ENCODE measurements at places on chromosomes 12 and 14.
A peak's percentile ranks its signal among the peaks of the same experiment; 100 is the strongest.

DNA sequence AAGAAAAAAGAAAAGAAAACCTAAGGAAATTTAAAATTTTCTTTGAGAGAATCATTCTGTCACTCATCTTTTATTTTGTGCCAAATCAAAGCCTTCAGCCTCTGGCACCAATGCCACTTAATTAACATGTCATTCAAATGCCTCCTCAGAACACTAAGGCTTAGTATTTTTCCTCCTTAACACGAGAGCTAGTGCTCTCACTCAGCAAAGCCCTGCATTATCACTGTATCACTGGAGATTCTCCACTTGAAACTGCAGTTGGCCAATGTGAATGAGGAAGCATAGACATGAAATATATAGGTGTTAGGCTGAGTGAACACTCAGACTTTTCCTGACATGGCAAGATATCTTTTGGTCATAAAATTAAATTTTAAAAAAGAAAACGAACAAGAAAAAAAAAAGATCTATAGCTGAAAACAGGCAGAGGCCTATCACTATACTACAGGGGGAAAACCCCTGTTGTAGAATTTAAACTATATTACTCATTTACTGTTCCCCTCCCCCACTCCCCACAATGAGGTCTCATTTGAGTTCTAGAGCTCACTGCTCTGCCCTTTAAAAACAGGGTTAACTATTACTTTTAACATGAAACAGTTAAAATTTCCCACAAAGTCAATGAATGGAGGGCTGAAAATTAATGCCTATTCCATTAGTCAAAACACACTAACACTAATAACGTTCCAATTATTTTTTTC lies 5.1 kb downstream of the MBIP start:
- DNase-seq = no peak

- no peak for DNase-seq
Observed at GRCh38 chr12:85695097-85695715, 141.0 kb downstream of the RASSF9 start.

DNA sequence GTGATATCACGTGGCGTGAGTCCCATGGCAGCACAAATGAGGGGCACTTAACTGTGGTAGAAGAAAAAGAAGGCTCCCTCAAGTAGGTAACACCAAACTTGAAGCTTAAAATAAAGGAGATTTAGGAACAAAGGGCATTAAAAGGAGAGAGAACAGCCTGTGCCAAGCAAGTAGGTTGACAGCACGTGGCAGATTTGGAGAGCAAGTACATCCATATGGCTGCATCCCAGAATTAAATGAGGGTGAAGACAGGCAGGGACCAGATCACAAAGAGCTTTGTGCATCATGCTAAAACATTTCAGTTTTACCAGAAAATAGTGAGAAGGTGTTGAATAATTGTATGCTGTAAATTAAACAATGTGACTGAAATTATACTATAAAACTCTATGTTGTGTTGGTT lies 32.8 kb downstream of the KCNMB4 start:
- DNase-seq = no peak

GRCh38 chr12:101763246-101763931 lies 24.1 kb upstream of the SYCP3 start:
- no peak for DNase-seq

GRCh38 chr14:34104489-34105397 lies 153.9 kb upstream of the EGLN3 start:
- DNase-seq = no peak

GRCh38 chr14:90693413-90693812 lies 122.8 kb downstream of the TTC7B start:
- DNase-seq = no peak

GRCh38 chr14:29320286-29320685 lies 553.7 kb downstream of the FOXG1 start:
- DNase-seq = no peak

DNA sequence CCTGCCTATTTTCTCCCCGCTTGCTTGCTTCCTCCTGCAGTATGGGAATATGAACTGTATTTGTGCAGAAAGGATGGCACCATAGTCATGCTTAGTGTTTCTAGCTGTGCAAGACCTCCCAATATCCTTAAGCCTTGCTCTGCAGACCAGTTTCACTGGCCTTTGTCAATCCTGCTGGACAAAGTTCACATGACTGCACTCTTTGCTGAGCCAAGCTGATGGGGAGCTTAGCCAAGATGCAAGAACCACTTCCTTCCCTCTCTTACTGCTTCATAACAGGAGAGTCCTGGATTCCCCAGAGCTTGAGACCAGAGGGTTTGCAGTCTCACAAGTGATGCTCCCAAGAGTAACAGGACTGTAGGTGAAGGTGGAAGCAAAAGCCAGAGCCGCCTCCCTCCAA lies 3.8 kb downstream of the ASIC1 start:
- DNase-seq = no peak

GRCh38 chr14:37695866-37696265 lies 100.4 kb downstream of the TTC6 start:
- no peak for DNase-seq

- no peak for DNase-seq
Observed at GRCh38 chr12:6929466-6930452, 2.0 kb downstream of the ATN1 start.

DNA sequence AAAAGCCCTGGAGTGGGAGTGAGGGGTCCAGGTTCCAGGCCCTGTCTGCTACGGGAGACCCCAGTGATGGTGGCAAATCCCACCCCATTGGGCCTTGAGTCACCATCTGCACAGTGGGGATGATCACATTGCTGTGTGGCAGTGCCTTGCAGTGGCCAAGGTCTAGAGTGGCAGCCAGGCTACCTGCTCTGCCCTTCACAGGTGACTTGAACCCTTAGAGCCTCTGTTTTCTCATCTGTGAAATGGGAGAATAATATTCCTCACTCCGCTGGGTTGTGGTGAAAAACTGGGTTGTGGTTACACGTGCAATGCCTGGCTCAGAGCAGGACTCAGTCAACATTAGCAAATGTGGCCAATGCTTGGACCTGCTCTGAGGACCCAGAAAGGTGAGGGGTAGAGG lies 58.2 kb downstream of the MVK start:
- no peak for DNase-seq

GRCh38 chr14:65035049-65035448 lies 48.4 kb downstream of the FNTB start:
- DNase-seq = no peak

DNA sequence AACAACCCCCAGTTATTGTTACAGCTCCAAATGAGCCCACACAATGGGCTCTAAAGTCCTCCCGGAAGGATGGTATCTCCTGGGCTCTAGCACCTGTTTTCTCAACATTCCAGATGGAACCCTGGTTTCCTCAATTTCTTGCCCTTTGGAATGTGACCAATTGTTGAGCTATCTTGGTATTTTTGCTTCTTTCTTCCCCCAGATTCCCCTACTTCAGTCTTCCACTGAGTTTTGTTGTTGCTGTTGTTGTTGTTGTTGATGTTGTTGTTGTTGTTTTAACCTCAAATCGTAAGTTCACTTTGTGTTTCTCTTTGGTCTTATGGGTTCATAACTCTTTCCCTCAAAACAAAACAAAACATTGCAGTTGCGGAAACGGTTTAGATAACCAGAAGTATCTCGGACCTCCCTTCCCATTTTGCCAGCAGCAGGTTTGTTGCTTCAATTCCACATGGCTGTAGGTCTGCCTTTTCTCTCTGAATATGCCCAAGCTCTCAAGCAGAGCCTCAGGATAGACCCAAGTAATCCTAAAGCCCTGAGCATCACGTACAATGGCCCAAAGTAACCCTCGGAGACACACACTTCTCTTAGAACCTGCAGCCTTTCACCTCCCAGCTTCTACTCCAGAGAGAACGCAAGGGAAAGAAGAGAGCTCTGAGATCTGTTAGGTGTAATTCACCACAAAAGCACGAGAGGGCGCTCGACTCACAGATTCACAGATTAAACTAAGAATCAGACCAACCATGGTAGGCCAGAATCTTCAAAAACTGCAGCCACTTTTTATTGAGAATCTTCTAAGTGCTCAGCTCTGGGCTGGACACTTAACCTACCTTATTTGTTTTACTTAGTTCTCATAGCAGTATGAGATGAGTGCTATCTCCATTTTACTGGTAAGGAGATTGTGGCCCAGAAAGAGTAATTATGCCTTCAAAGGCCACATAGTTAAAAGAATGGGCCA lies 1.0 kb upstream of the DDX23 start:
- peak; percentile 70 for DNase-seq

DNA sequence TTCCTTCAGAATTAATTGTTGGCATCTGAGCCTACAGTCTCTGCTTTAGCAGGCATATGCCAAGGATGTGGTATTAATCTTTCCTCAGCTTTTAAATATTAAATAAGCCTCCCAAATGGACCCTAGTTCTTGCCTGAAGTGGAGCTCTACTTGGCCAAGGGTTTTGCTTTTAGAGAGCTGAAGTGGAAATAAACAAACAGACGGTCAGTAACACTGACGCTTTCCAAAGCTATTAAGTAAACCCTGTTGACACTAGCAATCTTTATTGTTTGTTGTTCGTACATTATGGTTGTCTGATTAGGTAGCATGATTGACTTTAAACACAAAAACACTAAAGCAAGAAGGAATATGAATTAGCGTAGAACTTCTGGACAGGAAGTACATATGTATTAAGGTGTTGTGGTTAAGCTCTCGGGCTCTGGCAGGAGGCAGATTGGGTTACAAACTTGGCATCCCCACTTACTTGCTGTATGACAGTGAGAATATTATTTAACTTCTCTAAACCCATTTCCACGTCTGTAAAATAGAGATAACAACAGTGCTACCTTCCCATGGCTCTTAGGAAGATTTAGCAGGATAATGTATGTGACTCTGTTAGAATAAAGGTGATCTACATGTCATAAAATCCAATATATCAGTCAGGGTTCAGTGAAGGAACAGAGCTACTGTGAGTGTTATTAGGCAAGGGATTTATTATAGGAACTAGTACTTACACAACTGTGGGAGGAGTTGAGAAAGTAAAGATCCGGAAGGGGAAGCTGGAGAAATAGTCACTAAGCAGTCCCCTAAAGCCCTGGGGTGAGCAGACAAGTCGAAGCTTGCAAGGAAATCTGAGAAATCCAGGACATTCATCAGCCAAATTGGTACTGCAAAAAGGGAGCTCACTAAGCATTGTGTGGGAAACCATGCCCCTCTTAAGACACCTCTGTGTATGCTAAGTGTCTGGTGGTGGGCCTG lies 92.2 kb upstream of the ATF7IP start:
- no peak for DNase-seq

- no peak for DNase-seq
Observed at GRCh38 chr12:124861492-124861891, 2.2 kb downstream of the SCARB1 start.

DNA sequence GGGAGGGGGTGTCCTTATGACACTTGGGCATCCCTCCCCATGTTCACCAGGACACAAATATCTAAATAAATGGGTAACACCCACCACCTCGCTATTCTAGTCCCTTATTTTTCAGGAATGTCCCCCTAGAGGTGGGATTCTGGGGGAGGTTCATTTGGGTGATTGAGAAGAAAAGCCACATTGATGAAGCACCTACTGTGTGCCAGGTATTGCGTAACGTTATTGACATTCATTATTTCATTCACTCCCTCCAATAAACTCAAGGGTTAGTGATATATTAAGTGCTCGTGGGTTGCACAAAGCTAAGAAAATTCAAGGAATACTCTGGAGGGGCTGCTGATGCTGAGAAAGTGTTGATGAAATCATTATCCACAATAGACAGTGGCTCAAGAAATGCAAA lies 92.5 kb upstream of the NOS1 start:
- no peak for DNase-seq

DNA sequence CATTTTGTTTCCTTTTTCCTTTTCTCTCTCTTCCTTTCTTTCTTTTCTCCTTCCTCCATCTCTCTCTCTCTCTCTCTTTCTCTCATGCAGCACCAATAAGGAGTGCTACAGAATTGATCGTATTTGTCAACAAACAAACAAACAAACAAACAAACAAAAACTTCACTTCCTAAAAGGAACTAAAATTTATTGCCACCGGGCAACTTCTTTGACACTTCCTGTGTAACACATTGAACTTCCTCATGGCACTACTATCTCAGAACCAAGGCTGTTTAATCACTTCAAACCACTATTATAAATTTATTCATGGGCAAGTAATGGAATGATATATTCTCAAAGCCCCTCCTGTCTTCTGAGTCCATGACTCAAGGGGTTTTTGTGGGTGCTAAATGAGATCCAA lies 51.3 kb downstream of the SERPINA3 start:
- no peak for DNase-seq

GRCh38 chr12:43127886-43128549 lies 424.0 kb downstream of the ADAMTS20 start:
- no peak for DNase-seq

DNA sequence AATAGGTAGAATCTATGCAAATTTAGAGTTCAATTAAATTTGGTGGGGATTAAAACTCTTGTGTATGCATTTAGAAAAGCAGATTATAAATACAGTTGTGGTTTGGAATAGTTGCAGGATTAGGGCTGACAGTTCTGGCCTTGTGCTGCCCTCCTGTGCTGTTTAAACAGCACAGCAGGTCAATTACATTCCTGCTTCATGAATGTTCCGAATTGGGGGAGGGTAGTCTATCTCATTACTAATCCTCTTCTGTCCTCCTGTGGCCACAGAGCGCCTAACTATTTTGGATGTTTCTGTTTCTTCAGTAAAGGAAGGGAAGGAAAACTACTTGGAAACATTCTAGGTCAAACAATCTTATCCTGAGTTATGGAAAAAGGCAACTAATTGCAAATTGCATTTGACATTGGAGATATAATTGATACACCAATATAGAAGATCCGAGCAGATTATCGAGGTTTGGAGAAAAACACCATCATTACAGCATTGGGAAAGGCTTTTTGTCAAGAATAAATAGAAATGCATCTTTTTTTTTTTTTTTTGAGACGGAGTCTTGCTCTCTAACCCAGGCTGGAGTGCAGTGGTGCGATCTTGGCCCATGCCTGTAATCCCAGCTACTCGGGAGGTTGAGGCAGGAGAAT lies 8.7 kb upstream of the GPR19 start:
- no peak for DNase-seq

DNA sequence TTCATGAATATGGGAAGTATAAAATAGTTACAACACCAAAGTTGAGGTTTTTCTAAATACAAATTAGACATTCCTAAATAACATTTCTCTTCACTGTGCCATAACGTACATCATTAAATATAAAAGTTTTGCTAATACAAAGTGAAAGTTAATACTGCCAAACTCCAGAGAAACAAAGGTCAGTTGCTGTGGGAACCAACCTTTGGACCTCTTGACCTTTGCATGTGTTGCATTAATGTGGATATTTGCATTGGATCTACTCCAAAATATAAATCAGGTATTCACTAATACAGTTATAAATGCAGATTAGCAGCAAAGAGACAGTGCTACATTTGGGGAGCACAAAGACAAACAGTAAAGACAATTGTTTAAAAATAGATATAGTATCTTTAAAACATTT lies 366.0 kb upstream of the USP15 start:
- DNase-seq = no peak

- no peak for DNase-seq
Observed at GRCh38 chr12:26135571-26135970, 10.7 kb upstream of the BHLHE41 start.

- DNase-seq = no peak
Observed at GRCh38 chr12:104751594-104751993, 206.5 kb downstream of the SLC41A2 start.

GRCh38 chr14:75522224-75522982 lies at the start of gene BATF:
Gene BATF, plus strand, starts transcription at chr14:75522469. Its CDS starts 214 bp downstream, at chr14:75522683.
- peak; percentile 52 for DNase-seq
